ENCODE measurements at places on chromosomes 7 and 10.

DNA sequence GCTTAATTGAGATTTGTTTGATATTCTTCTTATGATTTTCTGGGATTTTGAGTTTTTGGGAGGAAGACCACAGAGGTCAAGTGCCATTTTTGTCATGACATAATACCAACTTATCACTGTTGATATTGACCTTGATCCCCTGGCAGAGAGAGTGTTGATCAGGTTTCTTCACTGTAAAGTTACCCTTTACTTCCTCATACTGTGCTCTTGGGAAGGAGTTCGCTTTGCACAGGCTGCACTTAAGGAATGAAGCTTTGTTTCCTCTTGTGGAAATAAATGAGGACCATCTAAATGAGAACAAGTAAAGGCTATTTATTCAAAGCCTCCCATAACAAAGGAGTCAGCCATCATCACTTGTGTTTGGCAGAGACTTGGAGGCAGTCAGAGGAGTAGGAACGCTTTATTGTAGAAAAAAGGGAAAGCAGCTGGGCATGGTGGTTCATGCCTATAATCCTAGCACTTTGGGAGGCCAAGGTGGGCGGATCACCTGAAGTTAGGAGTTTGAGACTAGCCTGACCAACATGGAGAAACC, 16.1 kb downstream of the ST7 start:
- no peak for DNase-seq

DNA sequence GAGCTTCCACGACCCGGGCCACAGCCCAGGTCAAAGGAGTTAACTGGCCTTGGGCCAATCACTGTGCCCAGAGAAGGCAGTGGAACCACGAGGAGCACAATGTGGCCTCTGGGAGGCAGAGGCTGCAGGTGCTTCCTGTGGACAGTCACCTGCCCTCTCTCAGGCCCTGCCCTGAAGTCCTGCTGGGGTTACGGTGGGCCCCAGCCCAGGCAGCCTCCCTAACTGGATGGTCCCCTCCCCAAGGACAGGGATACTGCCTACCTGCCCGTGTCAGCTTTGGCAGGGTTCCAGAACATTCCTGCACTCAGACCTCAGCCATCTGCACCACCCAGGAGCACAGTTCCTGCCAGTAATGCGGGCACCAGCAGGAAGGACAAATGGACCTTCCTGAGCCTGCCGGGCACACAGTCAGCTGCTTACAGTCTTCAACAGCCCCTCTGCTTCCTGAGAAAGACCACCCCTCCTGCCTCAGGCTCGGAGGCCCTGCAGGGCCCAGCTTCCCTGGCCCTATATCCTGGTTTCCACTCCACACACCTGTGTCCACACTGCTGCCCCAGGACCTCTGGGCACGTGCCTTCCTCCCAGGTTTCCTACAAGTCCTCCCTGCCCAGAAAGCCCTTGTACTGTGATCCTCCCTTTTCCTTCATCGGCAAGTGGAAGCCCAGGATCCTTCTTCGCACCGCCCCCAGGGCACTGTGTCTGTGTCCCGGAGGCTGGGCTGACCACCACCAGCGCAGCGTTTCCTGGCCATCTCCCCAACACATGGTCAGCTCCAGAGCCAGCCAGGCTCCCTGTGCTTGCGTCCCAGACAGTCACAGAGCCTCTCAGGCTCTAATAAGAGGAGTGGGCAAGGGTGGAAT, 23.3 kb downstream of the WDR86 start:
- no peak for DNase-seq

DNA sequence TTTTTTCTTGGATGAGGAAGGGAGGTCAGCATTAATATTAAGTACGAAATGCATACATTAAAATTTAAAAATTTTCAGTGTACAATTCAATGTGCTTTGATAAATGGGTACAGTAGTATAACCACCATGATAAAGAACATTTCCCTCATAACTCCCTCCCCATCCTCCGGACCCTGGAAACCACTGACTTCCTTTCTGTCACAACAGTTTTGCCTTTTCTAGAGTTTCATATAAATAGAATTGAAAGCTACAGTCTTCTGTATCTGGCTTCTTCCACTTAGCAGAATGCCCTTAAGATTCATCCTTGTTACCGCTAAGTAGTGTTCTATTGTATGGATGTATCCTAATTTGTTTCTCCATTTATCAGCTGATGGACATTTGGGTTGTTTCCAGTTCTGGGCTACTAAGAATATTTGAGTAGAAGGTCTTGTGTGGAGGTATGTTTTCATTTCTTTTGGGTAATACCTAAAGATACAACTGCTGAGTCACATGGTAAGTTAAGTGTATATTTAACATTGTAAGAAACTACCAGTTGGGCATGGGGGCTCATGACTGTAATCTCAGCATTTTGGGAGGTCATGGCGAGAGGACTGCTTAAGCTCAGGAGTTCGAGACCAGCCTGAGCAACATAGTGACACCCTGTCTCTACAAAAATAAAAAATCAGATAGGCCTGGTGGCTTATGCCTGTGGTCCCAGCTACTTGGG, 30.8 kb downstream of the ABI1 start:
- DNase-seq: peak; percentile 38

GRCh38 chr7:155803418-155804376, 8.6 kb downstream of the SHH start:
- DNase-seq: peak; percentile 87

DNA sequence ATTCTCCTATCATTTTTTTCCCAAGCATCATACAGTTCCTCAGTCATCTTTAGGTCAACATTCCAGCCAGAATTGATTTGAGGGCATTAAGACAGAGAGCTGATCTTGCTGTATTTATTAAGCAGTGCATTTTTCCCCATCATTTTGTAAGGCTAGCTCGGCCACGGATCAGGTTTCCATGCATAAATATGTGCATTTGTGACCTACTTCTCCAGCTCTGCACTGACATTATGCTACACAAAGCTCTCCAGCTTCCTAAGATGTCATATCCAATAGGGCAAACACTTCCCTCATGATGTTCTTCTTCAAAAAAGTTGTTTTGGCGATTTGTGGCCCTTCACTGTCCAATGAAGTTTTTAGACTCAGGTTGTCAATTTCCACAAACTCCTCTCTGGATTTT, 202.6 kb downstream of the C7orf25 start:
- no peak for DNase-seq

- no peak for DNase-seq
Measured at GRCh38 chr10:85648279-85648754, 718.3 kb downstream of the GRID1 start.

GRCh38 chr7:132773527-132773956, 197.3 kb upstream of the PLXNA4 start:
- no peak for DNase-seq

GRCh38 chr7:108308276-108308675, 148.0 kb downstream of the NRCAM start:
- DNase-seq: no peak

- DNase-seq: no peak
Measured at GRCh38 chr7:122059542-122059941, 84.5 kb downstream of the AASS start.
